SHP77 (cell line): ENCODE measurements at places on chromosomes 3 and 15.

DNA sequence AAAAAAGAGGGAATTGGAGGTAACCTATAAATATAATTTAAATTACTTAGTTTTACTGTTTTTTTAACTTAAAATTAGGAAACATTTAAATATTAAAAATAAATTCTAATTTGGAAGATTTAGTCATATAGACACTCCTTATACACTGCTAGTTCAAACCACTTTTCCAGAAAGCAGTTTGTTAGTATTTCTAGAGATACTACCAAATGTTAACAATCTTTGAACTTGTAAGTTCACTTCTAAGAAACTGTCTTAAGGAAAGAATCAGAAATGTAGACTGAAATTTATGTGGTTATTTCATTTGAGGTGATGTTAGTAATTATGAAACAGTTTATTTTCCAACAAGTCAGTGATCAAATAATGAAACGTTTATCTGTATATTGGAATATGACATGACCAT is 22.7 kb downstream of the CTDSPL2 start:
- no peak for DNase-seq

GRCh38 chr3:113055961-113056360 is 65.2 kb downstream of the GTPBP8 start:
- DNase-seq = no peak

DNA sequence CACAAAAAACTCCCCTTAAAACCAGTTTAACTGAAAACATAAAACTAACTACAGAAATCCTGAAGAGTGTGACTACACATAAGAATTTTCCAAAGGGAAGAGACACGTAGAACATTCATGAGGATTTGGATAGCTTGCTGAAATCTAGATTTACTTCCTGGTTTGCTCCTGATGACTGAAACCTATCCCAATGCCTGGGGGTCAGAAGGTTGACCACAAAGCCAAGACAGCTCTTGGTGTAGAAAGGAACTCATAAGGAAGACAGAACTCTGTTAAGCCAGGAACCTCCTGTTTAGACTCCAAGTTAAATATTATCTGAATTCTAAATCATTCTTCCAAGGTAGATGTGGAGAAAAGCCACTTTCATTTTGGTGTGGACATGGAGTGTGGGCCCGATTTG is 92.8 kb downstream of the TFG start:
- no peak for DNase-seq

- no peak for DNase-seq
These were observed 392.2 kb upstream of the CFAP20DC start for GRCh38 chr3:59442046-59442445.

DNA sequence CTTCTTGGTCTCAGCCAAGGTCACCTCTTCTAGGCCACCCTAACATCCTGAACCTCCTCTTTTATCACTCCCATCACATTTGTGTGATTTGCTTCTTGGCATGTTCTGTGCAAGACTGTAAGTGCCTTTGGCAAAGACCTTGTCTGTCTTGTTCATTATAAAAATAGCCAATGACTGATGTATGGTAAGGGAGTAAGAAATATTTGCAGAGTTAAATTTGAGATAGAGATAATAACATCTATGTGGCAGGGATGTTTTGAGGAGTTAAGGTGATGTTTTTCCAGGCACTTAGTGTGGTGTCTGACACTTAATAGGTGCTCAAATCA is 202.3 kb downstream of the CADPS start:
- no peak for DNase-seq

GRCh38 chr15:77983708-77984445 is 93.6 kb downstream of the TBC1D2B start:
- DNase-seq = no peak

- no peak for DNase-seq
These were observed 54.5 kb downstream of the ATR start for GRCh38 chr3:142523921-142524566.

- DNase-seq = no peak
These were observed 382.5 kb downstream of the TBC1D5 start for GRCh38 chr3:17359911-17360310.

DNA sequence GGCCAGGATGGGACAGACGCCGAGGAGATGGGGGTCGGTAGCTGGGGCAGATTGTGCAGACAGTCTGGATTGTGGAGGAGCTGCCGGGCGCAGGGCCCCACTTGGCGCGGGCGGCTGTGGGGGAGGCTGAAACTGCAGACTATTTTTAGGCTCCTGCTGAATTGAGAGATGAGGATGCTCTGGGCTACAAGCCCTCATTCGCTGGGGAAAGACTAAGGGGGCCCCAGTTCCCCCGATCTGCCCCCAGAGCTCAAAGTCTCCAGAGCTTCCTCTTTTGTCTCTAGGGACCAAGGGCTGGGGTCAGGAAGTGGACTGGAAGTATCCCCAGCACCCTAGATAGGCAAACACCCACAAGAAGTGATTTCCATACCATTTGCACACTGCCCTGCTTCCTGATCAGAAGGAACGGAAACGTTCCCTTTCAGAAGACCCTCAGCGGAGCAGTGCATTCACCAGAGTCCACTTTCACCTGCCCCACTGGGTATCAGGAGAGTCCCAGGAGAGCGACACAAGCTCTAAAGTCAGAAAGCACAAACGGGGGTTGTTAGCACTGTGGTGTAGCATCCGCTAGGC is 29.7 kb downstream of the SEMA7A start:
- no peak for DNase-seq

- no peak for DNase-seq
These were observed 213.8 kb downstream of the RPLP1 start for GRCh38 chr15:69666441-69666882.

DNA sequence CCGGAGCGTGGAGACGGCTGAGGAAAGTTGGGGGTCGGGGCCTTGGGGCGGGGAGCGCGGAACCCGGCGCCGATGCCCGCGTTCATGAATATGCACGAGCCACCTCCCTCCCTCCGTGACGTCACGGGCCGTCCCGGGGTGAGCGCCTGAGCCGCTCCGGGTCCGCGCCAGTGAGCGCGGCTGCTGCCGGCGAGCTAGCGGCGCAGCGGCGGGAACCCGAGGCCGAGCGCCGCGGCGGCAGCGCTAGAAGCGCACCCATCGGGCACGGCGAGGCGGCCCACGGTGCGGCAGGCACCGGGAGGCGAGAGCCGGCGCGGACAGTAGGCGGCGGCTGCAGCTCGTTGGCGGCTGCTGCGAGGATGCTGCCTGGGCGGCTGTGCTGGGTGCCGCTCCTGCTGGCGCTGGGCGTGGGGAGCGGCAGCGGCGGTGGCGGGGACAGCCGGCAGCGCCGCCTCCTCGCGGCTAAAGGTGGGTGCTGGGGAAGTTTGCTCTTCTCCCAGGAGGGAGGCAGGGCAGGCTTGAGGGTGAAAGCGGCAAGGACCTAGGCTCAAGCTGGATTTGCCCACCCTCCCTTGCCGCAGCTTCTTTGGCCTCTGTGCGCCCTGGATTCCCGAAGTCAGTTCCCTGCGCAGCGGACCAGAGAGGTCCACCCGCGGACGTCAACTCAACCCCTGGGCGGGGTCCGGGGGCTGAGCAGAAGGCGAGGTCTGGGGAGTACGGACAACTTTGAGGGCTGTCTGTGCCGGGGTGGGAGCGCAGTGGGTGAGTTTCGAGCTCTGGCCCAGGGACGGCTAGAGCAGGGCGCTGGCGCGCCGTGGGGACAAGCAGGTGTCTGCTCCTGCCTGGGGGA is at the start of gene CLSTN2:
TSS of gene CLSTN2 (plus strand) at position 170 of the 850 bp plus-strand sequence.
- DNase-seq = peak; percentile 70

GRCh38 chr3:124352149-124352539 is 360.2 kb upstream of the ROPN1 start:
- peak; percentile 17 for DNase-seq

DNA sequence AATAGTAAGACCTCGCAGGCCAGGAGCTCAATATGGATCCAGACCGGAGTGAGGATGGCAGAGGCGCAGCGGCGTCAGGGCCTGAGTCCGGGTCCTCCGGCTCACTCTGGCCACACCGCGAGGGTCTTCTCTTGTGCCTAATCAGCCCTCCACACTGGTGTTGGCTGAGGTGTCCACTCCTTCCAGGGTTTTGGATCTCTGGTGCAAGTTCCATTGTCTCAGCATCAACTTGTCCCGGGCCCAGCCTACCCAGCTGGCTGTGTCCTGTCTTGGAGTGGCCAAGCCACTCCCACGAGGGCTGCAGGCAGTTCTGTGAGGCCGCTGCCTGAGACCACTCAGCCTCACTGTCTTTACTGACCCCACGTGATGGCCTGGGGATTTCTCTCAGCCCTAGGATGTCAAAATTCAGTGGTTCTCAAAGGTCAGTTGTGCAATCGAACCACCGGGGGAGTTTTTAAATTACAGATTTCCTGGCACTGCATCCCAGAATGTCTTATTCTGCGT is 12.6 kb upstream of the GOLGA6L7 start:
- DNase-seq = no peak

GRCh38 chr3:112508860-112509259 is 9.6 kb upstream of the BTLA start:
- DNase-seq = no peak

GRCh38 chr3:86147119-86147518 is 843.8 kb downstream of the VGLL3 start:
- DNase-seq = no peak

DNA sequence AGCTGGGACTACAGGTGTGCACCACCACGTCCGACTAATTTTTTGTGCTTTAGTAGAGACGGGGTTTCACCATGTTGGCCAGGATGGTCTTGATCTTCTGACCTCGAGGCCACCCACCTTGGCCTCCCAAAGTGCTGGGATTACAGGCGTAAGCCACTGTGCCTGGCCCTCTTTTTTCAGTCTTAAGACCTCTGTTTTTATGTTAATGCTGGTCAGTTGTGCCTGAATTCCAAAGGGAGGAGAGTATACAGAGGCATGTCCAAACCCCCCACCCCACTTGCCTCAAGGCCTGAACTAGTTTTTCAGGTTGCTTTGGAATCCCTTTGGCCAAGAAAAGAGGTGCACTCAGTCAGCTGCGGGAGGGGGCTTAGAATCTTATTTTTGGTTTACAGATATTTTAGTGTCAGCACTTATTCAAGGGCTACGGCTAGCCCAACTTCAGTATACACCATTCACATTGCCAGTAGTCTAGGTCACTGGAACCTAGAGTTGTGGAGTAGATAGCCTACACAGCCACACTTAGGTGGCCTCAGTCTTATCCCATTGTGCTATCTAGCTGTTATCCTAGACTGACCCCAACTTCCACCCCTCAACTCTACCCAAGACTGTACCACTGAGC is 128.0 kb upstream of the TPM1 start:
- no peak for DNase-seq

DNA sequence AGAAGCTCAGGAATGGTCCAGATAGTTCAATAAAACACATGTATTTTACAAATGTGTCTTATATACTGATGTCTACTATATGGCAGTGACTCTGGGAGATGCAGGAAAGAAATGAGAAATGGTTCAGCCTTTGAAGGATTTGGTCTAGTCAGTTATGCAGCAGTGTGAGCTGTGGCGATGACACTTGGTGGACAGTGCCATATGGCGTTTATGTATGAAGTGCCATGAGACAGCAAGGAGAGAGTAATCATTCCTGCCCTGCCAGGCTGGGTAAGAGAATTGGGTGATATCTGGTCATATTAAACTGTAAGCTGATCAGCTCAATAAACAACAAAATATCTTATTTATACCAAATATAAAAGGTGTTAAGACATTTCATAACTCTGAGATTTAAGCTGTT is 47.6 kb upstream of the ANP32A start:
- no peak for DNase-seq

GRCh38 chr15:60643555-60643954 is 164.6 kb upstream of the ICE2 start:
- no peak for DNase-seq

DNA sequence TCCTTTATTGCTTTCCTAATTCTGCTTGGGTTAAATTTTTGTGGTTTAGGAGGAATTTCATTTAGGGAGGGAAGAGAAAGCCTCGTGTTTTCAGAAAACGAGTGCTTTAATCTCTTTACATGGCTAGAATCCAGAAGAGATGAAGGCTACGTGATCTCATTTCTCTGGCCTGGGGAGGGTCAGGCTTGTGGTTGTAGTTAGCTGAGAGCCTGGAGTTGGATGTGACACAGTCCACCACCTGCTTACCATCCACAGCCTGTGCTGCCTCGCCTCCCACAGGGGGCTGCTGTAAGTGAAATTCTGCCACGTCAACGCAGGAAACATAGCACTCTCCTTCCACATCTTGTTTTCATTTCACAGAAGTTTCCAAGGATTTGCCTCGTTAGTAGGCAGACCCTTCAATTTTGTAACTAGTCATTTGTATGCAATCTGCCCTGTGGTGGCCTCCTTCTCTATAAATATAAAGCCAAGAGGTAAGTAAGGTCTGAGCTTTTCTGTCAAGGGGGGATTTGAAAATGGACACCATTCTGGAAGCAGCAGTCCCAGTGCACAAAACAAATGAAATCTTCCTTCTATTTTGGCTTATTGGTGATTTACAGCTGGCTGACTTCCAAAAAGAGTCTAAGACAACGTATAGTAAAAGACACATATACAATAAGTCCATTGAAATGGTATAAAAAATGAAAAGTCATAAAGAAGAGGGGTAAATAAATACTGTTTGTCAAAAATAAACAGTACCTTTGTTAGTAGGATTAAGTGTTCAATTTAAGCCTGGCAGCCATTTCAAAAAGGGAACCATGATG is 3.4 kb downstream of the GXYLT2 start:
- DNase-seq = peak; percentile 21

DNA sequence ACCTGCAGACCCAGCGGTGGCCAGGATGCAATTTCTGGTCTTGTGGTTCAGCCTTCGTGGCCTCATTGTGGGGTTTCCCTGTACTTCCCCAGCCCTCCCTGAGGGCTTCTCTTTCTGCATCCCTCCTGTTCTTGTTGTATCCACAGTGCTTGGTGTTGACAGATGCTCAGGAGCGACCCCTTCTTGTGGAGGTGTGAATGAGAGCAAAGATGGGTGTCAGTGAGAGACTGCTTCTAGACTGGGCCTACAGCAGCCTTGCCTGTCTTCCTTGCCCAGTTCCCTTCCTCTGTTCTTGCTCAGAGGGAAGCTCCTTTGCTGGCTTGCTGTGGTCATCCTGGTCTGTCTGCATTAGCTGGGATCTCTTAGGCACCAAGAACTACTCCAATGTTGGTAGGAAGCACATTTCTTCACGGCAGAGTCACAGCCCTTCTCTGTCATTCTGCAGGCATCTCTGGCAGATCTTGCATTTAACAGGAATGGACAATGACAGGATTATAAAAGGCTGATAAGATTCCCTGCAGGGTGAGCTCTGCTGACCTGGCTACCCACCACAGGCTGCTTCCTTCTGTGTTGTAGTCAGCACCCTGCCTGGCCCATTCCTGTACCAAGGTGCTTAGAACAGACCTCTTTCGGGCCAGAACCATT is 317.8 kb upstream of the C2CD4B start:
- no peak for DNase-seq

GRCh38 chr3:123387532-123387931 is 61.4 kb downstream of the ADCY5 start:
- DNase-seq = no peak

DNA sequence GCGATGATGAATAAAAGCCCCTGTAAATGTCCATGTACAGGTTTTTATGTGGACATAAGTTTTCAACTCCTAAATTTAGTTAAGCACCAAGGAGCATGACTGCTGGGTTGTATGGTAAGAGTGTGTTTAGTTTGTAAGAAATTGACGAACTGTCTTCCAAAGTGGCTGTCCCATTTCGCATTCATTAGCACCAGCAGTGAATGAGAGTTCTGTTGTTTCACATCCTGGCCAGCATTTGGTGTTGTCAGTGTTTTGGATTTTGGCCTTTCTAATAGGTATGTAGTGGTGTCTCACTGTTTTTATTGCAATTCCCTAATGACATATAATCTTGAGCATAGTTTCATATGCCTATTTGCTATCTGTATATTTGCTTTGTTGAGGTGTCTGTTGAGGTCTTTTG is 3.7 kb downstream of the ZNF621 start:
- DNase-seq = no peak

- no peak for DNase-seq
These were observed 200.0 kb upstream of the HES1 start for GRCh38 chr3:193935916-193936315.
